ENCODE measurements at places on chromosomes 5 and 9. TPM values are rescaled to one million over a fixed set of nuclear protein-coding genes. Genes with fewer than 3 reads are reported as not detected.

The HABP4 gene
- total RNA-seq = 7.9 TPM

The TTC16 gene
- total RNA-seq = 0.50 TPM

The MLANA gene
- not detected for total RNA-seq

The FREM1 gene
- total RNA-seq = not detected

The HAVCR2 gene
- 10.2 TPM for total RNA-seq

The IFNK gene
- total RNA-seq = not detected

The QRFP gene
- not detected for total RNA-seq

The SPINK1 gene
- not detected for total RNA-seq

The MRPS27 gene
- 86.0 TPM for total RNA-seq

The ESM1 gene
- not detected for total RNA-seq

The DRD1 gene
- not detected for total RNA-seq

DNA sequence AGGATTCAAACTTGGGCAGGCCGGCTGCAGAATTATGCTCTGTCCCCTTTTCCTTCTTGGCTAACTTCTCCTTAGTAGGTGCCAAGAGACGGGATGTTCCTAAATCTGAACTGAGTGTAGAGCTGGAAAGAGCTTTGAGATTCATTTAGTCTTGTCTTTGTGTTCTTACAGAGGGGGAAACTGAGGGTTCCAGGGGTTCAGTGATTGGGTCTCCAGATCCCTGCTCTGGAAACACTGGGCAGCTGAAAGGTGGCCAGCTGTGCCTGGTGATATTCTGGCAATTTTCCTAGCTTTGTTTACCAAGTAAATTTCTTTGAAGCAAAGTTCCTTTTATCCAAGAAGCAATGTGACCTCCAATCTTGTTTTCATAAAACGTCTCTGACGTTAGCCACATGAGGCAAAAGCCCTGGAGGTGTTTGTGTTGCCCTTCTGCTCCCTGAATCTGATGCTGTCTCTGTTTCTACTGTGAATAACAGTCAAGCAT is 288.7 kb downstream of the ZSWIM6 start:
- H3K27ac ChIP-seq = no peak overlapping the region
- no peaks in the 10 kb centered on the region for H3K4me1 ChIP-seq
- DNase-seq = no peak
- no peaks in the 10 kb centered on the region for H3K36me3 ChIP-seq
- peaks cover 20% of the 10 kb centered on the region for H3K27me3 ChIP-seq
- H3K4me3 ChIP-seq = no peak overlapping the region

GRCh38 chr9:135582966-135583687 is 21.6 kb downstream of the PAEP start:
- no peak overlapping the region for H3K27ac ChIP-seq
- H3K4me3 ChIP-seq = no peak overlapping the region
- H3K27me3 ChIP-seq = peaks cover 2% of the 10 kb centered on the region
- DNase-seq = no peak
- no peaks in the 10 kb centered on the region for H3K4me1 ChIP-seq

- H3K36me3 ChIP-seq = no peaks in the 10 kb centered on the region
- H3K4me1 ChIP-seq = peaks cover 69% of the 10 kb centered on the region
- no peak overlapping the region for H3K4me3 ChIP-seq
- no peak for DNase-seq
- no peaks in the 10 kb centered on the region for H3K27me3 ChIP-seq
- peak overlapping the region; percentile 7 for H3K27ac ChIP-seq
Observed at GRCh38 chr5:80967500-80968181, 7.5 kb downstream of the RASGRF2 start.

DNA sequence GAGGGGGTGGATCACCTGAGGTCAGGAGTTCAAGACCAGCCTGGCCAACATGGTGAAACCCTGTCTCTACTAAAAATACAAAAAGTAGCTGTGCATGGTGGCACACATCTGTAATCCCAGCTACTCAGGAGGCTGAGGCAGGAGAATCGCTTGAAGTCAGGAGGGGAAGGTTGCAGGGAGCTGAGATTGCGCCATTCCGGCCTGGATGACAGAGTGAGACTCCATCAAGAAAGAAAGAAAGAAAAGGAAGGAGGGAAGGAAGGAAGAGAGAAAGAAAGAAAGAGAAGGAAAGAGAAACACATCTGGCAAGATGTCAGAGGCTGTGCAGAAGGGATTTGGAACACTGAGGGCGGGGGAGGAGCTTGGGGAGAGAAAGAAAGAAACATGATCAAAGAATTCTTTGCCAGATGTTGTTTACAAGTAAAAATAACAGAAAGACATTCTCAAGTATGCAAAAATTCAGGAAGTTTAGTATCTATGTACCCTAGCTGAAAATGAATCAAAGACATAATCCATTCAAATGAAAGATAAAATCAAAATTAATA is 93.7 kb downstream of the AK8 start:
- peaks cover 17% of the 10 kb centered on the region for H3K4me1 ChIP-seq
- no peak overlapping the region for H3K4me3 ChIP-seq
- H3K27ac ChIP-seq = no peak overlapping the region
- no peaks in the 10 kb centered on the region for H3K36me3 ChIP-seq
- H3K27me3 ChIP-seq = peaks cover 28% of the 10 kb centered on the region

DNA sequence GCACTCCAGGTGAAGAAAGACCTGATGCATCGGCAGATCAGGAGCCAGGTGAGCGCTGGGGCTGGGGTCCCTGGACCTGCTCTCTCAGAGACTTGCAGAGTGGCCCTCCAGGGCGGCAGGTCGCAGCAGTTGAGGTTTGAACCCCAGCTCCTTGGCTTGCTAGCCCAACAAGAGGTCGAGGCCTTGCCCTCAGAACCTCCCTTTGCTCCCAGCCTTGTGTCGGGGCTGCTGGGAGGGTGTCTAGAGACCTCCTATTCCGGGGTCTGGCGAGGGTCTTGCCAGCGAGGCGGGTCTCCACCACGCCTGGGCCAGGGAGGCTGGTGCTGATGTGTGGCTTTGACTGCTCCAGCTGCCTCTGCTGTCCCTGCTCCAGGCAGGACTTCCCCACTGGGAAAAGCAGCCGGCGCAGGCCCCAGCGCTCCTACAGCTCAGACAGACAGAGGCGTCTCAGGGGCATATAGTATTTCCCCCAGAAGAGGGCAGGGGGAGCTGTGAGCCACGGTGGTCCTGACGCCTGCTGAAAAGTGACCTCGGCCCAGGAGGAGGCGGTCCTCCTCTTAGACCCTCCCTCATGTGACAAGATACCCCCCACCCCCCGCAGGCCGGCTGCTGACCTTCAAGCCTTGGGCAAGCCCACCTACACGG is 38.3 kb downstream of the LRSAM1 start:
- no peaks in the 10 kb centered on the region for H3K27me3 ChIP-seq
- H3K4me3 ChIP-seq = no peak overlapping the region
- no peak for DNase-seq
- H3K4me1 ChIP-seq = no peaks in the 10 kb centered on the region

- no peak within 1 kb of the TSS for H3K4me3 ChIP-seq
- H3K36me3 ChIP-seq = peaks cover 1% of the 10 kb centered on the region
- peaks cover 31% of the 10 kb centered on the region for H3K27me3 ChIP-seq
- H3K27ac ChIP-seq = no peak within 1 kb of the TSS
- DNase-seq = no peak
- H3K4me1 ChIP-seq = peaks cover 4% of the 10 kb centered on the region
Observed at GRCh38 chr9:117414906-117415331, at the start of gene ASTN2. ASTN2 (minus strand) TSS chr9:117415057; CDS start chr9:117414938, 119 bp downstream.

GRCh38 chr9:134361843-134362414 is 35.7 kb downstream of the RXRA start:
- no peaks in the 10 kb centered on the region for H3K27me3 ChIP-seq
- no peak for DNase-seq
- no peak overlapping the region for H3K4me3 ChIP-seq
- H3K27ac ChIP-seq = no peak overlapping the region
- H3K36me3 ChIP-seq = no peaks in the 10 kb centered on the region

DNA sequence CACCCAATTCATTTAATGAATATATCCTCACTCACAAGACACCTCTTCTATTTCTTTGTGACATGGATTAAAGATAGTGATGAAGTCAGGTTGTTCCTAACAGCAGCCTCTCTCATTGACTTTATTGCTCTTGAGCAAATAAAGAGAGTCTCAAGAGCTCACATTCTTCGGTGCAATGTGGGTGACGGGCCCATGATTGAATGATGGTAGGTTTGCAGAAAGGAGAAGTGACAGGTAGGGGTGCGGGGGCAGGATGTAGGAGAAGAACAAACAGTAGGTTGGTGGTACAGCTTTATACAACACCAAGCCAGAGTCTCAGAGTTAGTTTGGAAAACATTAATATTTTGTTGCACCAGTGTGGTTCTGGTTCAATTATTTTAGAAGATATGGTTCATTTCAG is 122.2 kb downstream of the SLIT3 start:
- DNase-seq = no peak
- H3K4me3 ChIP-seq = no peak overlapping the region
- H3K4me1 ChIP-seq = no peaks in the 10 kb centered on the region
- H3K27ac ChIP-seq = no peak overlapping the region
- H3K27me3 ChIP-seq = no peaks in the 10 kb centered on the region

- H3K27ac ChIP-seq = no peak overlapping the region
- no peak for DNase-seq
- H3K27me3 ChIP-seq = no peaks in the 10 kb centered on the region
- H3K36me3 ChIP-seq = no peaks in the 10 kb centered on the region
- H3K4me3 ChIP-seq = no peak overlapping the region
Observed at GRCh38 chr5:126744836-126745235, 32.1 kb upstream of the LMNB1 start.

- no peak overlapping the region for H3K4me3 ChIP-seq
- H3K27me3 ChIP-seq = no peaks in the 10 kb centered on the region
- no peak for DNase-seq
- H3K36me3 ChIP-seq = no peaks in the 10 kb centered on the region
- no peak overlapping the region for H3K27ac ChIP-seq
Observed at GRCh38 chr5:98997000-98997399, 68.2 kb upstream of the CHD1 start.

- no peaks in the 10 kb centered on the region for H3K36me3 ChIP-seq
- DNase-seq = no peak
- H3K4me1 ChIP-seq = peaks cover 10% of the 10 kb centered on the region
Observed at GRCh38 chr9:14347406-14348122, 33.6 kb upstream of the NFIB start.

DNA sequence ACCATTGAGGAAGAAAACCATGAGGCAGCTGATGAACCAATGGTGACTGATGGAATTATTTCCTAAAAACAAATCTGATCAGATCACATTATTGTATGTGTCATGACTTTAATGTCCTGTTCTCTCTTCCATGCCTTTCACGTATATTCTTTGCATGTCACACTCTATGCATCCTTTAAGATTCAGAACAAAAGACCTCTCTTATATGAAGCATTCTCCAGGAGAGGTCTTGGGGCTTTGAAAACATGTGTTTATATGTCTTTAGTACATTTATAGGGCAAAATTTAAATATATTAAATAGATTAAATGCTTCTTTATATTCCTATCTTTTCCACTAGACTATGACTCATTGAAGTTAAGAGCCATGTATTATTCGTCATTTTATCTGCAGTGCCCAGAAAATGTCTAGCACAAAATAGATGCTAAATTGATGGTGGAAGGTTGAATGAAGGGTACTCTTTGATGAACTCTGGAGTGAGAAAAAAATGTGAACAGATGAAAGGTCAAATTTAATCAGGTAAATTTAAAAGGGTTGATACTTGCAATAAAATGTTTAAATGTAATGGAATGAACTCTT is 196.3 kb downstream of the PSAT1 start:
- no peak for DNase-seq
- H3K27ac ChIP-seq = no peak overlapping the region
- H3K27me3 ChIP-seq = peaks cover 7% of the 10 kb centered on the region
- no peak overlapping the region for H3K4me3 ChIP-seq

- H3K4me1 ChIP-seq = peaks cover 3% of the 10 kb centered on the region
- H3K27ac ChIP-seq = no peak overlapping the region
- no peaks in the 10 kb centered on the region for H3K27me3 ChIP-seq
Observed at GRCh38 chr9:113997610-113998009, 80.5 kb downstream of the AMBP start.

- H3K4me1 ChIP-seq = peaks cover 11% of the 10 kb centered on the region
- DNase-seq = no peak
- H3K27me3 ChIP-seq = no peaks in the 10 kb centered on the region
- no peak overlapping the region for H3K4me3 ChIP-seq
Observed at GRCh38 chr5:177608243-177609075, 8.5 kb downstream of the B4GALT7 start.

GRCh38 chr9:105632807-105633206 is 29.4 kb upstream of the TAL2 start:
- DNase-seq = no peak
- no peak overlapping the region for H3K27ac ChIP-seq
- H3K4me1 ChIP-seq = no peaks in the 10 kb centered on the region
- H3K4me3 ChIP-seq = no peak overlapping the region

GRCh38 chr5:103041071-103041676 is 78.8 kb downstream of the GIN1 start:
- H3K4me3 ChIP-seq = no peak overlapping the region
- no peak overlapping the region for H3K27ac ChIP-seq
- H3K27me3 ChIP-seq = no peaks in the 10 kb centered on the region
- no peaks in the 10 kb centered on the region for H3K36me3 ChIP-seq

GRCh38 chr5:16457451-16457850 is 8.1 kb downstream of the ZNF622 start:
- peaks cover 63% of the 10 kb centered on the region for H3K4me1 ChIP-seq
- H3K27ac ChIP-seq = peak overlapping the region; percentile 74
- no peak for DNase-seq
- H3K36me3 ChIP-seq = peaks cover 47% of the 10 kb centered on the region
- no peak overlapping the region for H3K4me3 ChIP-seq
- H3K27me3 ChIP-seq = no peaks in the 10 kb centered on the region

DNA sequence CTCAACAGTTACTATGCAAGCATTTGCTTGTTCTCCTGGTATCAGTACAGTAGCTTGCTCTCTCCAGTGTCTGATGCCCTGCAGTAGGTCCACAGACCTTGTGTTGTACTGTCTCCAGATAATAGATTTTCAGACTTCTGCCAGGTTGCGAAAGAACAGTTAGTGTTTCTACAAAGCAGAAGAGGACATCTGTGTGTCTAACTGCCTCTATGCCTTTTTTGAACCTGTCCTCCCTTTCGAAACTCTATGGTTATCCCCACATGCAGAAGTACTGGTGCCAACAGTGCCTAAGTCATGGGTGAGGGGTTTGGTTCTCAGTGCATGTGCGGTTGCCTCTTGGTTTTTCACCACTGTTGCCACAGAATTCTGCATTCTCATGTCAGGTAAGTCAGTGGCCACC is 45.9 kb downstream of the KCNN2 start:
- H3K4me1 ChIP-seq = no peaks in the 10 kb centered on the region
- no peak overlapping the region for H3K4me3 ChIP-seq
- H3K36me3 ChIP-seq = no peaks in the 10 kb centered on the region

GRCh38 chr5:42718591-42718990 is 38.0 kb upstream of the CCDC152 start:
- no peaks in the 10 kb centered on the region for H3K36me3 ChIP-seq
- H3K4me3 ChIP-seq = no peak overlapping the region
- DNase-seq = no peak
- H3K4me1 ChIP-seq = peaks cover 5% of the 10 kb centered on the region
- peaks cover 9% of the 10 kb centered on the region for H3K27me3 ChIP-seq
- H3K27ac ChIP-seq = no peak overlapping the region

Measured in activated naive CD4-positive, alpha-beta T cell treated with anti-CD3 and anti-CD28 coated beads for 36 hours (primary cell).